Activated naive CD8-positive, alpha-beta T cell treated with anti-CD3 and anti-CD28 coated beads for 36 hours (primary cell): ENCODE measurements at places on chromosomes 16 and 17.

DNA sequence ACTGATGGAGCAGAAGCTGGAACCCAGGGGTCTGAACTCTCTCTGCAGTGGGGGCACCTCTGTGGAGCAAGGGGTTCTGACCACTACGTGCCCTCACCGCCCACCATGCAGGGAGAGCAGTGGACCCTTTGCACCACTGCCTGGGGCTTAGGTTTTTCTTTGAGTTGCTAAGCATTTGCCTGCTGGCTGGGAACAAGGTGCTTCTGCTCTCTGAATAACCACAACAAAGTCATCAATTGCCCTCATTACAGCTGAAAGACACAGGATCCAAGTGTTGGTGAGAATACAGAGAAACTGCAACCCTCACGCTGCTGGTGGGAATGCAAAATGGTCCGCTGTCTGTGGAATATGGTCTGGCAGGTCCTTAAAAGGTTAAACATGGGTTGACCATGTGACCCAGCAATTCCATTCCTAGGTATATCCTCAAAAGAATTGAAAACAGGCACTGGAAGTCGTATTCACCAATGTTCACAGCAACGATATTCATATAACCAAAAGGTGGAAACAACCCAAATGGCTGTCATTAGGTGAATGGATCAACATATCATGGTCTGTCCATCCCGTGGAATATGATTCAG lies 22.8 kb downstream of the NLRC3 start:
- DNase-seq = no peak

DNA sequence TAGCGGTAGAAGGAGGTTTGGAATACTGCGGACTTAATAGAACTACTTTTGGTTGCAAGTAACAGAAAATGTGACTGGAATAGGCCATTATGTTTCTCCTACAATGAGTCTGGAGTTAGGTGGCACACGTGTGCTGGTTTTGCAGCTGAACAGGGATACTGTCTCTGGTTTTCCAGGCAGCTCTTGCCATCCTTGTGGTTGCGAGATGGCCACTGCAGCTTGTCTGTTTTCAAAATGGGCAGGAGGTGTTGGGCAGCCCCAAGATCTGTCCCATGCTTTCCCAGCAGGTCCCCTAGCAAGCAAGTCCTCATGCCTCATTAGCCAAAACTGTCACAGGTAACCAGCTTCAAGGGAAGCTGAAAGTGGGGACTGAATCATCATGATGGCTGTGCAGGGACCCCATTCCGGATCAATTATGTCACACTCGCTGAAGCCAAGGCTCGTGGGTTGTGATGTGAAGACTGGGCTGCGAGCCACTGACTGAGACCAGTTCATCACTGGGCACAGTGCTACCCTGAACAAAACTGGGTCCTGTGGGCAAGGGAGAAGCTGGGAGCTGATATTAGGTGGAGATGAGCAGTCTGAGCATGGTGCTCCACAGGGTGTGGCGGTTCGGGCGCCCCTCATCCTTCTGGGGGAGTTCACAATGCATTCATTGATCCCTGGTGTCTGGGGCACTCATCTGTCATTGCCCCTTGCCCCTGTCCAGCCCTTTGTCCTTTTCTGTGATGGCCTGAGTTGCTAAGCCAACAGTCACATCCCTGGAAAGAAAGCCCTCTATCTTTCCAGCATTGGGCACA lies 82.1 kb downstream of the KSR1 start:
- DNase-seq = no peak

GRCh38 chr17:8359769-8360168 lies 16.7 kb downstream of the KRABD2 start:
- no peak for DNase-seq

GRCh38 chr17:13743906-13744305 lies 142.2 kb upstream of the HS3ST3A1 start:
- no peak for DNase-seq

DNA sequence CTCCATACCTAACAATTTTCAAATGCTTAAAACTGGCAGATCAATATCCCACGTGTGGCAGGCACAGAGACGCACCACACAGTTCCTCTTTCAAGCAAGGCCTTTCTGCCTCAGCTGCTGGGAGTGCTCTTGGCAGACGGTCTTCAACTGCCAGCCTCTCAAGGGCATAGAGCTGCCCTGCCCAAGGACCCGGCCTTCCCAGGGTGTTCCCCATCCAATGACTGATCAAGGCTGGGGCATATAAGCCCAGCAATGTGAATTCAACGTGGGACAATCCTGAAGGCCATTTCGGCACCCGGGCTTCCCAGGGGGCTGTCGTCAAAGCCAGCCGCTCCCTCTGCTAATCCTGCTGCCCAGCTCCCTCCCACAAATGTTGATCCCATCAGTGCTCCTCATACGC lies 107.1 kb downstream of the STX8 start:
- no peak for DNase-seq
